ENCODE measurements at places on chromosomes 2 and 18.
A peak's percentile ranks its signal among the peaks of the same experiment; 100 is the strongest.

DNA sequence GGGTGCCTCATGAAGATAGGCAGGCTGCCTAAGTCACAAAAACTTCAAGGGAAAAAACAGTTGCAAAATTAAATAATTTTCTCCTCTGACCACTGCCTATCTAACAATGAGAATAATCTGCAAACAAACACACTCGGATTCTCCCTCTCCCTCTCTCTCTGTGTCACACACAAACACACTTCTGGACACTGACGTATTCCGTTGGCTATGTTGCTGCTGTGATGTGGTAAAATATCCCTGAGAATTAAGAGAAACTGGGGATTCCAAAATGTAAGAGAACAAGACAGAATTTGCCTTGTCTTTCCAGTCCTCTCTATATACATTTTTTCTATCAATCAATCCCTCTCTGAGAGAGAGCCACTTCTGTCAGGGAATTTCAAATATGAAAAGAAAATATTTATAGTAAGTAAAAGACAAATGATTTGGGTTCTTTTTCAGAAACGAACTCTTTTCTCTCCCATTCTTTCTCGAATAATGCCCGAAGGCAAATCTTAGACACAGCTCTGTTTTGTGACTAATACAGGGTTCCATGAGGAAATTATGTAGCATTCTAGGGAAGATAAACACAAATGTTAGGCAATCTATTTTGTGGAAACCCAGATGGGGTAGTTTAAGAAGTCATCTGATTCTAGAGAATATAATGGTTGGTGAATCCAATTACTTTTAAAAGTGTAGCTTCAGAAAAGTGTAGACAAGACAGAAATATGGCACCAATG, 310.3 kb upstream of the CYP26B1 start:
- DNase-seq, result no peak

DNA sequence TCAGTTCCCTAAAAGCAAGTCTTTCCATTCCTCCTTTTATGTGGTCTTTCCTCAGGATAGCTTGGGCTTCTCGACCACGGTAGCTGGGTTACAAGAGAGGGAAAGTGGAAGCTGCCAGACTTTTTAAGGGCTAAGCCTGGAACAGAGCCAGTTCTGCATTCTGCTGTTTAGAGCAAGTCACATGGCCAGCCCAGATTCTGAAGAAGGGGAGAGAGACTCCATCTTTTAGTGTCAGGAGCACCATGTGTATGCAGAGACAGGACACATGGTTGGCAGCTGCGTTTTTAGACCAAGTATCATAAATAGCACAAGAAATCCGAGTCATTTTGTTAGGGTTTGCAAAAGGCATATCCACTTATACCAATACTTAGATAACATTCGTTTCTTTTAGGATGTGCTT, 4.7 kb downstream of the HMSD start:
- DNase-seq, result no peak

GRCh38 chr2:43391878-43392215, 165.4 kb upstream of the ZFP36L2 start:
- DNase-seq, result no peak

GRCh38 chr2:20584399-20585358, 66.2 kb downstream of the HS1BP3 start:
- peak; percentile 81 for DNase-seq

- DNase-seq, result no peak
Measured at GRCh38 chr2:169845016-169845415, 17.8 kb downstream of the UBR3 start.

DNA sequence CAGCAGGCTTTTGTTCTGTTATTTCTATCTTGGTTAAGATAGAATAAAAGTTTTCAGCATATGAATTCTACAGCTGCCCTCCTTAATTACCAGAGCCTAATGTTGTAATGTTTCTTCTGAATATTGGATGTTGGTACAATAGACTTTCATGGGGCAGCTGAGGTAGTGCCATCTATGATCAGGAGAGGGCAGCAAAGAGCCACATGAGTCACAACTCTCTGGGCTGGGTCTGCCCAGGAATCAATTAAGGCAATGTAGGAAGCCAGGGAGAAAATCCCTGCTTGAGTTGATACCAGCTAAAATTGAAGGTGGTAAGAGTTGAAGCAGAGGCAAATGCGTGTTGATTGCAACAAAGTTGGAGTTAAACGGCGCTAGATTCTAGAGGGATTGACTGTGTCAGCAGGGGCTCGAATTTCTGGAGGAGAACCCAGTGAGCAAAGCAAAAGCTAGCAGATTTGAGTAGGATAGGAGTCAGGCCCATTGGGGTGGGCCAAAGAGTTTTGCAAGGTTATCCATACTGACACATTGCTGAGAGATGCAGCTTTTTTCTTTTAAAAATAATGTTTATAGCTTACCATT, 10.6 kb upstream of the MC5R start:
- DNase-seq, result peak; percentile 57

DNA sequence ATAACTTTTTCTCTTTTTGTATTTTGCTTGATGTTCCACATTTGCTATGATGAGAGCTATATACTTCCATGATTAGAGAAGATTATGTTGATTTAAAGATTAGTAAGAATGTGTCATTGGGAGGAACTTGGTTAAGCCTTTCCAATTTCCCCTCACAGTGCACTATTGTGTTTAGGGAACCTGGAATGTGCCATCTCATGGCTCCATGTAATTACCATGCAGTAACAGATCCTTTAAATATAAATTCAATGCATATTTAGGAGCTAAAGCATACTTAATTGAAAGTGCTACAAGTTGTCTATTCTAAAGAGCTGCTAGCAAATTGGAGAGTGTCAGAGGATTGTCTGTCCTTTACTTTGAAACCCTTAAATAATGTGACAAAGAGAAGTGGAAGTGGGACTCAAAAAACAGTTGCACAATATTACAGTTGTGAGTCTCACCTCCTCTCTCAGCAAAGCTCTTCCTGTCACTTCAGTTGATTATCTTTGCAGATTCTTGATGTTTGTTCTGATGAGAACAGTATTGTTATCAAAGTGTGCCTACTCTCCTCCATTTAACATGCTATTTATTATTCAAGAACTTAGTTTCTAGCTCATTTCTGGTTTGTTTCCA, 1162.7 kb upstream of the ZEB2 start:
- peak; percentile 63 for DNase-seq

GRCh38 chr2:19806131-19806530, 95.7 kb downstream of the TTC32 start:
- no peak for DNase-seq

GRCh38 chr2:61946666-61947065, 41.2 kb downstream of the COMMD1 start:
- no peak for DNase-seq

- DNase-seq, result no peak
Measured at GRCh38 chr18:76447258-76447890, 47.7 kb downstream of the ZNF516 start.

- DNase-seq, result no peak
Measured at GRCh38 chr18:9082711-9083510, 19.6 kb upstream of the NDUFV2 start.

DNA sequence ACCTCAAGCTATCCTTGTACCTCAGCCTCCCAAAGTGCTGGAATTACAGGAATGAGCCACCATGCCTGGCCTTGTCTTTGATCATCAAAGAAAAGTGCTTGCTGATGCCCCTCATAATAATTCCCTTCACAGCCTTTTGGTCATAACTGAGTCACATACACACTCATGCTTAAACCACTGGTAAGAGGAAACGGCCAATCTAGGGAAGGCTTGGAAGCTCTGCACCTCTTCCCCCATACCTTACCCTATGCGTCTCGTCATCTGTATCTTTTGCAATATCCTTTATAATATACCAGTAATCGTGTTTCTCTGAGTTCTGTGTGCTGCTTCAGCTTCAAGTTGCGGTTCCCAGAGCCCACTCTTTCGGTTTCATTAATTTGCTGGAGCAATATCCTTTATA, 4.8 kb upstream of the RNF138 start:
- DNase-seq, result no peak

GRCh38 chr2:101435001-101435862, 39.7 kb downstream of the RFX8 start:
- DNase-seq, result no peak

DNA sequence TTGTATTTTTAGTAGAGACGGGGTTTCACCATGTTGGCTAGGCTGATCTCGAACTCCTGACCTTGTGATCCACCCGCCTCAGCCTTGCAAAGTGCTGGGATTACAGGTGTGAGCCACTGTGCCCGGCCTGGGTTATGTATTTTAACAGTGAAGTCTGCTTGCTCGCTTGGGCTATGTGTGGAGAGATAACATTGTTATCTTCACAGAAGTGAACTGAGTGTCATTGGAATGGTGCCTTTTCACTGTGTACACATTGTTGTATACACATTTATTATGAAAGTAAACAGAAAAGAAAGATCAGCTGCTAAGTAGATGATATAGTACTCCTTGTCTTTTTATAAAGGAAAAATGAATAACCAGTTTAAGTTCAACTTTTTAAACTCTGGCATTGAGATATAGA, 30.4 kb downstream of the RNF138 start:
- DNase-seq, result no peak

DNA sequence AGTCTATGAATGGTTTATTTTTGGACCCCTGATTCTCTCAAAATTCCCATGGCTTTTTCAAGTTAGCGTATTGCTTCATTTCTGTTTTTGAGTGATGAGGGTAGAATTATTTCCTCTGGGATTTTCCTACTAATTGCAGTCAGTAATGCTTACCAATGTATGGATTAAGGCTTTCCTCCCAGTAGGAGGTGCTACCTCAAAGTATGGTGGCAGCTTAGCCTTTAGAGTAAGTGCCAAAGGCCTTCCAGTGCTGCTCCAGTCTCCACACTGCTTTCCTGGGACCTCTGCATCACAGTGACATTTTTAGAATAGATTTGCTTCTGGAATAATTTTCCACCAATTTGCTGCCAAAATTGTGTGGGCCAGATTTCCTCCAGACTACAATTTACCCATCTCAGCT, 16.2 kb upstream of the SSB start:
- no peak for DNase-seq

DNA sequence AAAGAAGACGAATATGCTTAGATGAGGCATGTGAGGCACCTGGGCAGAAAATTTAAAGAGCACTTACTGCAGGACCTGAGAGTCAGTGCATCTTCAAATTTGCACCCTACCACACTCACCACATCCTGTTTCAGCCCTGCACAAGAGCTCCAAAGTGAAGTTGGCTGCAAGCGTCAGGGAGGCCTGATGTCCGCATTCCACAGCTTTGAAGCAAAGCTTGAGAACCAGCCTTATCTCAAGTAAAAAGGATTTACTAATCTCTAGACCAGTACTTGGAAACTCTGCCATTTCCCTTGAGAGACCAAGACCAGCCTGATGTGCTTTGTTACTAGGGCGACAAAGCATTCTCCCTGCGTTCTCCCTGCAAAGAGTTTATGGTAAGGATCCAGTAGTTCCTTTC, 3.4 kb upstream of the ASNSD1 start:
- DNase-seq, result no peak

DNA sequence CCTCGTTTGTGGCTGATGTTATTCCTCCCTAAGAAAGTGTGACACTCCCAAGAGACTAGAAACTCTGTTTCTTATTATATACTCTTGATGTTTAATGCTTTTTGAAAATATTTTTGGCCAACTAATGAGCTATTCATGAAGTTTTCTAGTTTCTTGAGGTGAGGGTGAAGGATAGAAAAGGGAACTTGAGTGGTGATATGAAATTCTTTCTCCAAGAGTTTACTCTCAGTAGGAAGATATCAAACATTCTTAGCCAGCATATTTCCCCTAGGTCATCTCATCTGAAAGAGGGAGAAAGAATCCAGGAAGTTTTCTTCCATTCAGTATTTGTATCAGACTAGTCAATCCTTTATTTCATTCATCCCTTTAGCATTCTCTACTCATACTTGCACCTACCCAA, 95.7 kb downstream of the MAP3K20 start:
- DNase-seq, result no peak

DNA sequence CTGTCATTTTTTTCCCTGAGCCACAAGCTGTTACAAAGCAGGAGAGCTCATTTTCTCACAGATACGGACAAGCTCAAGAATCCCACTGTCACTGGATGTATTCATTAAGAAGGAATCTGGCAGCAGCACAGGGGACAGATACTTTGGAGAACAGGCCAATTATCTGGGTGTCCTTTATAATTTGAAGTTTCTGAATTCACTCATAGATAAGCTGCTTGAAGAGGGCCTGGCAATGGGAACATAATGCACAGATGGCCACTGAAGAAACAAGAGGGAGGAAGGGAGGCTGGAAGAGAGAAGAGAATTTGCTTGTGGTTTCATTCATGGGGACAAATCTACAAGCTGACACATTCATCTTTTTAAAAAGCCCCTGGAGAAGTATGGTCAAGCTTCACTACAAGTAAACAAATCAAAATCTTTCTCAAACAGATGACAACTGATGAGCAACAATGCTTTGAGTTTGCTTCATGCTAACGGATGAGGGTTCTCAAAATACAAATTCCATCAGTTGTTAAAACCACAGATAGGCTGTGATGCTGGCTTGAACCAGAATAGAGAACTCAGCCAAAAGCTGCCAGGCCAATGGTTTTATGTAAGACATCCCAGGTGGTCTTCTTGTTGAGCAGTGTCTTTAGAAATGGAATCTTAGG, 11.9 kb downstream of the BCL2 start:
- no peak for DNase-seq

DNA sequence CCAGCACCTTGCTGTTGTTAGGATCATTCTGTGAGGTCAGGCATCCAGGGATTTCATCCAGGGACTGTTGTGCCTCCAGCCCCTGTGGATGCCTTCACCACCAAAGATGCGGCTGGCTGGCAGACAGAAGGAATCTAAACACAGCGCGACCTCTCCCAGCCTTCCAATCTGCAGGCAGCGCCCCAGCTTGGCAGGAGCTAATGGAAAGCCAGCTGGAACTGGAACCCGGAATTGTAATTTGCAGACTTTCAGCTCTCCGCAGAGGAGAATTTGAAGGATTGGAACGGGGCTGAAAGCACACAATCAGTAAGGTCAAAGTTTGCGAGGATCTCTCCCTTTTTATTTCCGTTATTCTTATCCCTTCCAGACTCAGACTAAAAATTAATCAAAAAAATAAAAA, 127.8 kb downstream of the TRIB2 start:
- no peak for DNase-seq

- DNase-seq, result no peak
Measured at GRCh38 chr2:13135369-13135768, 418.6 kb downstream of the TRIB2 start.

DNA sequence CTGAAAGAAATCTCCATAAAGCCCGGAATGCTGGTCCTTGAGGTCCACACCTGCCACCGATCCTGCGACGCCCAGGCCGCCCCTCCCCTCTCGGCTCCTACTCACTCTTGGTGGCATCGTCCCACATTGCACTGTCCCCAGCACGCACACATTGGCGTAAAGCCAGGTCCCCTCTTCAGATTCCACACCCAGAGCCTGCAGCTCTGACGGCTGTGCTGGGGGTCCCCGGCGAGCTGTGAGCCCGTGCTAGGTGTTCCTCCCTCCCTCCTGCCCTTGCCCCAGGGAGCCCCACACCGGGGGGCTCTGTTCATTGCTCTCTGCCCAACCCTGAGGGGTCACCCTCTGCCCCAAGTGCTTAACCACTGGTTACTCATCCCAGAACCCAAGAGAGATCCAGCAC, 8.5 kb downstream of the TPO start:
- no peak for DNase-seq

GRCh38 chr2:181946444-181947127, 39.1 kb upstream of the PPP1R1C start:
- DNase-seq, result no peak
